ENCODE measurements at places on chromosomes 6 and 20. TPM values are rescaled to one million over a fixed set of nuclear protein-coding genes. Genes with fewer than 3 reads are reported as not detected.
A peak's percentile ranks its signal among the peaks of the same experiment; 100 is the strongest.

DNA sequence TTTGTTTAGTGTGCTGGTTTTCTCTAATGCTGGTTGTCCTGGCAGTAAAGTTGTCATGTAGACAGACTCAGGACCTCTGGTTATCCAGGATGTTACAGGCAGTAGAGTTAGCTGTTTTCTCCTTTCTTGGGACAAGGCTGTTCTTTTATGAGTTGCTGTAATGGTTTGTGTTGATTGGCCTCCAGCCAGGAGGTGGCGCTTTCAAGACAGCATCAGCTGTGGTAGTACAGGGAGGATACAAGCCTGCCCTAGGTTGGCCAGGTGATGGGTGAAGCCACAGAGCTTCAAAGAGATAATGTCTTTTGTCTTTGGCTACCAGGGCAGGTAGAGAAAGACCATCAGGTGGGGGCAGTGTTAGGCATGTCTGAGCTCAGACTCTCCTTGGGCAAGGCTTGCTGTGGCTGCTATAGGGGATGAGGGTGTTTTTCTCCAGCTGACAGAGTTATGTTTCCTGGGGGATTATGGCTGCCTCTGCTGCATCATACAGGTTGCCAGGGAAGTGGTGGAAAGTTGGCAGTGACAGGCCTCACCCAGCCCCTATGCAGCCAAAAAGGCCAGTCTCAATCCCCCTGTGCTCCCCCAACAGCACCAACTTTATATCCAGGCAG lies 127.2 kb upstream of the TAB2 start:
- H3K4me1 ChIP-seq, result no peaks in the 10 kb centered on the region
- no peaks in the 10 kb centered on the region for H3K27me3 ChIP-seq
- no peaks in the 10 kb centered on the region for H3K36me3 ChIP-seq
- no peak for DNase-seq
- H3K27ac ChIP-seq, result no peak overlapping the region
- no peak overlapping the region for H3K4me3 ChIP-seq

DNA sequence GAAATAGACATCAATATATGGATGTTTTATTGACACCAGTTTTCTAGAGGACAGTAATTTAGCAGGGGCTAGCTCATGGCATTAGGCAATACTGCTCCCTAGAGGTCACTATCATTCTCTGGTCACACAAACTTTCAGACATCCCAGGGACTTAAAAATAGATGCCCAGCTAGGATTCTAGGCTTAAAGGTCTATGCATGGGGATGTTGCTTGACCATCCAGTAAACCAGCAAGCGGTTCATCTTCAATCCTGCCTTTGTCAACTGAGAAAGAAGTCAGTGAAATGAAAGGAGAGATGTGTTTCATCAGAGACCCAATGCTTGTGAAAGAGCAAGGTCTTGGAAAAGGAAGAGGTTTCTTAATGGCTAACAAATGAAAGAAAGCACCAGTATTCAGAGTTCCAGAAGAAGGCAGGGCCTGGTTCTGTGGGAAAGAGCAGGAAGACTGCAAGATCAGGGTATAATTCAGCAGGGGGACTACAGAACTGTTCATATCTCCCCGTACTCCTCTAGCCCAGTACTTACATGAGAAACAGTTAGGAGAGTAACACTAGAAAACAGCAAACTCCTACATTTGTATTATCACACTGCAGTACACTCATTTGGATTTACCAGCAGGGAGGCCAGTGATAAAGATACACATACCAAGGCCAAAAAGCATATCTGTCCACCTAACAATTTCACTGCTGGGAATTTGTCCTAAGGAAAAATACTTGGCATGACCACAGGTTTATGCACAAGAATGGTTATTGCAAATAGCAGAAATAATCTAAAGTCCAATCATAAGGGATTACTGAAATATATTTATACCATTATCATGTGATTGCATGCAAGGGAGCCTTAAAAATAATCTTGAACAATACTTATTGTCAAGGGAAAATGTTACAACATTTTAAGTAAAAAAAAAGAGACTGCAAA lies 151.4 kb upstream of the LAMA2 start:
- DNase-seq, result no peak
- H3K36me3 ChIP-seq, result no peaks in the 10 kb centered on the region
- no peak overlapping the region for H3K27ac ChIP-seq
- no peak overlapping the region for H3K4me3 ChIP-seq
- H3K27me3 ChIP-seq, result no peaks in the 10 kb centered on the region

RAB44 gene
- total RNA-seq, result under 0.01 TPM

DNA sequence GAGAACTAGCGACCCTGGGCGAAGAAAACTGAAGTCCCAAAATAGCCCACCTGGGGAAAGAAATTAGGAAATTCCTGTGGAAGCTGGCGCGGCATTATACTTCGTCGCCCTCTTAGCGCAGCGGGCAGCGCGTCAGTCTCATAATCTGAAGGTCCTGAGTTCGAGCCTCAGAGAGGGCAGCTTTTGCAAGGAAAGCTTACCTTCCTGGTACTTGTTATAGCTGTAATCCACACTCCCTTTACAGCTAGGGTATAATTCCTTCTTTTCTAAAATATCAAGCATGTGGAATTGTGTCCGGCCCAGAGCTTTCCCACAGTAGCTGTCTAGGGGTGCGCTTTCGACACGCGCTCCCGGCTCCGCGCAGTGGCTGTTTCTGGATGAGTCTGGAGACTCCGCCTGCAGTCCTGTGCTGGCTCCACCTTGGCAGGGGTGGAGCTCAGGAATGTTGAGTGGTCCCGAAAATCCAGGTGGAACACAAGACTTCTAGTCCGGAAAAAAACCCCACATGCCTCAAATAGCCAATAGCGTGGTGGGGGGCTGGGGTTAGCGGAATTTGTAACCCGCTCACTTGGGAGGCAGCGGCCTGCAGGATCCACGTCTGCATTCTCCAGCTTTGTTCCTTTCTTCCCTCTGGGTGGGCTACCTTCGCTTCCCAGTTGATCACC lies 83.7 kb upstream of the ZNF322 start:
- no peak overlapping the region for H3K27ac ChIP-seq
- H3K4me3 ChIP-seq, result no peak overlapping the region
- H3K36me3 ChIP-seq, result no peaks in the 10 kb centered on the region

DNA sequence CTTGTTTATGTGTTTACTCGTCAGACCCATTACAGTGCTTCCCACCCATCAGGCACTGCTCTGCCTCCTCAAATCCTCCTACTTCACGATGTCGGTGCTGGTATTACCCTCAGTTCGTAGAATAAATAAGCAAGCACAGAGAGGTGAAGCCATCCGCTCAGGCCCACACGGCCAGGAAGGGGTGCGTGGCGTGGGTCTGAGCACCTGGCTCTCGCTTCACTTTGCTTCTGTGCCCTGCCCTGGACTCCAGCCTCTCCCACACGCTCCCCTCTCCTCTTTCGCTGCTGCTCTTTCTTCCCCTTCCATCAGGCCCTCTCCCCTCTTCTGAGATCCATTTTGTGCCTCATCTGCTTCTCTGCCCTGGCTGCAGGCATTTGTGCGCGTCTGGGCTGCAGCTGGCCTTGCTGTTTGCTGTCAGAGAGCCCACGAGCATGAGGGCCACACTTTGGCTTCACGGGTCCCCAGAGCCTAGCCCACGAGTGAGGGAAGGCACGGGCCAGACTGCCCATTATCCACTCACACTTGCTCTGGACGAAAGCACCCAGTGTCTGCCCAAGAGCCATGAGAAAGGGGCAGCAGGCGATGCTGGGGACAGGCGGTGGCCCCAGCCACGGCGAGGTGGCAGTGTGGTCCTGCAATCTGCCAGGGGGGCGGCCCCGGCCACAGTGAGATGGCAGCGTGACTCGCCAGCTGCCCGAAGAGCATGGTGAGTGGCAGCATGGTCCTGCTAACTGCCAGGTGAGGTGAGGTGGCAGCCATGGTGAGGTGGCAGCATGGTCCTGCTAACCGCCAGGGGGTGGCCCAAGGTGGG lies 96.2 kb upstream of the MPC1 start:
- no peak overlapping the region for H3K4me3 ChIP-seq
- DNase-seq, result no peak
- no peaks in the 10 kb centered on the region for H3K4me1 ChIP-seq
- H3K27ac ChIP-seq, result no peak overlapping the region

LAMA2 gene
- total RNA-seq, result 116 TPM

DNA sequence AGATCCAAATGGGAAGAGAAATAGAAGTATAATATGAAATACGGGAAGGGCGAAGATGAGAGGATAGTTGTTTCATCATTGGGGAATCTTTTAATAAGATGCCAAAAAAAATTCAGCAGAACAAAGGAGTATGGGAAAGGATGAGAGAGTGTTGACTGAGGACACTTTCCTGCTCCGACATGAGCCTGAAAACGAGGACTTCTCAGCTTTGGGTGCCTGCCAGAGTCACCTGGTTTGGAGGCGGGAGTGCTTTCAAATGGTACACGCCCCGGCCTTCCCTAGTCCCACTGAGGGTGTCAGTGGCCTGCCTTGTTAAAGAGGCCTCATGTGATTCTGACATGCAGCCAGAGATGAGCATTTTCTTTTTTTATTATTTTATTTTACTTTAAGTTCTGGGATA lies 250.9 kb downstream of the ANKRD60 start:
- DNase-seq, result no peak
- peak overlapping the region; percentile 65 for H3K27ac ChIP-seq
- no peaks in the 10 kb centered on the region for H3K27me3 ChIP-seq
- no peaks in the 10 kb centered on the region for H3K4me1 ChIP-seq

Data from breast epithelium (tissue), 4 donors.